ENCODE measurements at places on chromosomes 4 and X. TPM values are rescaled to one million over a fixed set of nuclear protein-coding genes. Genes with fewer than 3 reads are reported as not detected.

The DDIT4L gene
- 0.92 TPM for total RNA-seq

DNA sequence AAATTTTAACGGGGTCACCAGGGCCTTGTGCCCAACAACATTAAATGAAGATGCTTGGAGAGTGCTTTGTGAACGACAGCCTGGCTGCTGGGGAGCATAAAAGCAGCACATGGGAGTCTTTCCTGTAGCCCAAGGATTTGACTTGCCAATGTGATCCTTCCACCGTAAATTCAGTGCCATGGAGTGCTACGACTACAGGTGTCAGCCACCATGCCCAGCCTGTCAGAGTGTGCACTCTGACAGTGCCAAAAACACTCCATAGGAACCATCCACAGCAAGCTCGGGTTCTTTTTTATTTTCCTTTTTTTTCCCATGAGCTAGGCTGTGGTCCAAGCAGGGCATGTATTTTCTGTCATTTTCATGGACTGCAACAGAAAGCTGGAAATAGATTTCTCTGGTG is 156.9 kb downstream of the NLGN4X start:
- H3K27ac ChIP-seq, result no peak overlapping the region
- H3K4me3 ChIP-seq, result no peak overlapping the region

DNA sequence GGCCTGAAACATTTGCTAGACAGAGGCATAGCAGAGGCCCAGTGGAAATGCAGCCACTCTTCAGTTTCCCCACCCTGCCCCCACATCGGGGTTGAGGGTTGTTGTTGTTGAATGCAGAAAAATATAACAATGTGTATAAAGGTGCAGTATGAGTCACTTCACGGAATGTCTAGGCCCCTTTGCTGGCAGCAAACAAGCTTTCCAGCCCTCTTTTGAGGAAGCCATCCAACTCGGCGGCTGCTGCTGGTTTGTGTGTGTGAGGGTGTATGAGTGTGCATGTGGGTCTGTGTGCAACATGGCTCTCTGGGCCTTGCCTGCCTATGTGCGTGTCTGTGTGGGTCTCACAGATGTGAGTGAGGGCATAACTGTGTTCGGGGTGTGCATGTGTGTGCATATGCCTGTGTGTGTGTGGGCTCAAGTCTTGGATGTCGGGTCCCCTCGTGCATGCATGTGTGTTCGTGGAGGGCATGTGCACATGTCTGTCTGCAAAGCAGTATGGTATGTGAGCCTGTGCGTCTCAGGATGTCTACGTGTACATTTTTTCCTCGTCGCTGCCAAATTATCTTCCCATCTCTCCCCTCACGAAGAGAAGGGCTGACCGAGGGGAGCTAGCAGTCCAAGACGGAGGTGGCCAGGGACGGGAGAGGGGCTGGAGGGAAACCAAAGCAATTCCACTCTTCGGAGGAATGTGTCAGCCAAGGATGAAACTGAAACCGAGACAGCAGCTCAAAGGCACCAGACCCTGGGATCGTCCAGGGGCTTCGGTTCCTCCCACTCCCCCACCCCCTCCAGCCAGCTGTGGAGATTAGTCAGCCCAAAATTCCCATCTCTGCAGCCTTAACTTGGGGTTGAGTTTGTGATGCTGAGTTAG is 8.4 kb upstream of the ELF4 start:
- no peak overlapping the region for H3K27ac ChIP-seq
- H3K4me1 ChIP-seq, result peaks cover 19% of the 10 kb centered on the region
- DNase-seq, result no peak
- no peaks in the 10 kb centered on the region for H3K27me3 ChIP-seq
- H3K36me3 ChIP-seq, result no peaks in the 10 kb centered on the region

The CRMP1 gene
- total RNA-seq, result 6.2 TPM

The FABP2 gene
- total RNA-seq, result not detected

- no peak overlapping the region for H3K4me3 ChIP-seq
- no peak for DNase-seq
- H3K27ac ChIP-seq, result no peak overlapping the region
- H3K4me1 ChIP-seq, result no peaks in the 10 kb centered on the region
These were observed 166.5 kb downstream of the DHRSX start for GRCh38 chrX:2334237-2334636.

The BRCC3 gene
- total RNA-seq, result 17.3 TPM

DNA sequence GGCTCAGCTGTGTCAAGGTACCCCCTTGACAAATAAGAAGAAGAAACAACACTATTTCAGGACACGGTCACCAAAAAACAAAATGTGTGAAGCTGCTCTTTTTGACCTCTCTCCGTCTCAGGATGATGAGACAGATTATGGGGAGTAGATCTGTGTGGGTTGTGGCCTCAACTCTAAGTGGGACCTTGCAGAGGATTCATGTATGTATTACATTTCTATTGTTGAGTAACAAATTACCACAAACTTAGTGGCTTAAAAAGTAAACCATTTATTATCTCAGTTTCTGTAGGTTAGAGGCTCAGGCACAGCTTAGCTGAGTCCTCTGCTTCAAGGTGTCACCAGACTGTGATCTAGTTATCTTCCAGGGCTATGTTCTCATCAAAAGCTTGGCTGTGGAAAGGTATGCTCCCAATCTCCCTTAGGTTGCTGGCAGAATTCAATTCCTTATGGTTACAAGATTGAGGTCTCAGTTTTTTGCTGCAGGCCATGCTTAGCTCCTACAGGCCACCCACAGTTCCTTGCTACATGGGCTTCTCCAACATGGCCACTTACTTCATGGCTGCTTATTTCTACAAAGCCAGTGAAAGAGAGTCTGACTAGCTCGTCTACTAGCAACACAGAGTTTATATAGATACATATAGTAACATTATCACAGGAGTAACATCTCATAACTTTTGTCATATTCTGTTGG is 28.1 kb downstream of the DGKK start:
- H3K4me1 ChIP-seq, result no peaks in the 10 kb centered on the region
- no peaks in the 10 kb centered on the region for H3K36me3 ChIP-seq
- no peak overlapping the region for H3K27ac ChIP-seq
- no peak overlapping the region for H3K4me3 ChIP-seq

DNA sequence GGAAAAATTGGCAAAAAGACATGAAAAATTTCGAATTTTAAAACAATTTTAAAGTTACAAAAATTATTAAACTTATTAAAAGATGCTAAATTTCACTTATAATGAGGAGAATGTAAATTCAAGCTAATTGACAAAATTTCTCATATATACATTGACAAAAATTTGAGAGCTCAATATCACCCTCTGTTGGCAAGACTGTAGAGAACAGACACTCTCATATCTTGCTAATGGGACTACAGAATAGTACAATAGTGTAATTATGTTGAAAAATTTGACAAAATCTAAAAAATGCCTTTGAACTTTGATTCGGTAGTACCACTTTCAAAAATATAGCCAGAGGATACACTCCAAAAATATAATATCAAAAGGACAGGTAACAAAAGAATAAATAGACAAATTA is 29.8 kb downstream of the DCAF8L2 start:
- DNase-seq, result no peak
- no peak overlapping the region for H3K27ac ChIP-seq
- H3K36me3 ChIP-seq, result no peaks in the 10 kb centered on the region
- H3K4me1 ChIP-seq, result no peaks in the 10 kb centered on the region
- no peaks in the 10 kb centered on the region for H3K27me3 ChIP-seq

DNA sequence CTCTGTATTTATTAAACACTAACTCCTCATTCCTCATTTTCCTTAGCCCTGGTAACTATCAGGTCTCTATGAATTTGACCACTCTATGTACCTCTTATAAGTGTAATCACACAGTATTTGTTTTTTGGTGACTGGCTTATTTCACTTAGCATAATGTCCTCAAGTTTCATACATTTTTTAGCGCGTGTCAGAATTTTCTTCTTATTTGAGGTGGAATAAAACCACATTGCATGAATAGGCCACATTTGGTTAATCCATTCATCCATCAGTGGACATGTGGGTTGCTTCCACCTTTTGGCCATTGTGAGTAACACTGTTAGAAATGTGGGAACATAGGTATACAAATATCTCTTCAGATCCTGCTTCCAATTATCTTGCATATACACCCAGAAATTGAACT is 341.2 kb upstream of the BOD1L1 start:
- no peaks in the 10 kb centered on the region for H3K36me3 ChIP-seq
- H3K27me3 ChIP-seq, result no peaks in the 10 kb centered on the region
- no peak overlapping the region for H3K27ac ChIP-seq
- no peaks in the 10 kb centered on the region for H3K4me1 ChIP-seq
- DNase-seq, result no peak
- no peak overlapping the region for H3K4me3 ChIP-seq

- no peaks in the 10 kb centered on the region for H3K27me3 ChIP-seq
- H3K4me3 ChIP-seq, result no peak overlapping the region
- H3K27ac ChIP-seq, result no peak overlapping the region
- no peak for DNase-seq
- no peaks in the 10 kb centered on the region for H3K4me1 ChIP-seq
These were observed 733.4 kb upstream of the INTU start for GRCh38 chr4:126899331-126899801.

DNA sequence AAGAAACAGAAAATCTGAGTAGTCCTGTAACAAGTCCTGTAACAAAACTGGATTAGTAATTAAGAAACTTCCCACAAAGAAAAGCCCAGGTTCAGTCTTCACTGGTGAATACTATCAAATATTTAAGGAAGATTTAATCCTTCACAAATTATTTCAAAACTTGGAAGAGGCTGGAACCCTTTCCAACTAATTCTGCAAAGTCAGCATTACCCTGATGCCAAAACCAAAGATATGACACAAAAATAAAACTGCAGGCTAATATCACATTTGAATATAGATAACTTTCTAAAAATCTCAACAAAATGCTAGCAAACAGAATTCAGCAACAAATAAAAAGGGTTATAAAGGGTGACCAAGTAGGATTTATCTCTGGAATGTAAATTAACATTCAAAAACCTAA is 80.5 kb downstream of the AR start:
- H3K4me3 ChIP-seq, result no peak overlapping the region
- no peaks in the 10 kb centered on the region for H3K36me3 ChIP-seq
- no peaks in the 10 kb centered on the region for H3K27me3 ChIP-seq
- no peak for DNase-seq
- no peaks in the 10 kb centered on the region for H3K4me1 ChIP-seq

GRCh38 chr4:124481123-124481522 is 231.4 kb downstream of the ANKRD50 start:
- H3K27me3 ChIP-seq, result no peaks in the 10 kb centered on the region
- H3K4me3 ChIP-seq, result no peak overlapping the region
- no peaks in the 10 kb centered on the region for H3K4me1 ChIP-seq

- H3K27ac ChIP-seq, result no peak overlapping the region
- H3K4me3 ChIP-seq, result no peak overlapping the region
- no peak for DNase-seq
- H3K27me3 ChIP-seq, result no peaks in the 10 kb centered on the region
- no peaks in the 10 kb centered on the region for H3K36me3 ChIP-seq
These were observed 56.3 kb upstream of the LCORL start for GRCh38 chr4:18077808-18078207.

DNA sequence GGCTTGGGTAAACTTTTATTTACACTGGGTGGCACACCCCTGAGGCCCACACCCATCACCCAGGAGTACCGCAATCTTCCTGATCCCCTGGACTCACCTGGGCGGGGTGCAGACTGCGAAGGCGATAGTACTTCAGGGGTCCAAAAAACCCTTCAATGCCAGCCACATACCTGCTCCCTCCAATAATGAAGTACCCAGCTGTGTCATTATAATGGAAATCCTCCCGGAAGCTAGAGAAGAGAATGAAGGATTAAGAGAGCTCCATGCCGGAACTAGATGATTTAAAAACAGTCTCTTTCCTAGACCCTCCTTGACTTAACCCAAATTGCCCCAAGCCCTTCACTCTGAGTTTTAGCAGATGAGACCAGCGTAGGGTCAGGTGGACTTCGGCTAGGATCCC is 40.9 kb downstream of the SEL1L3 start:
- no peaks in the 10 kb centered on the region for H3K27me3 ChIP-seq
- no peak for DNase-seq
- H3K36me3 ChIP-seq, result peaks cover 61% of the 10 kb centered on the region
- no peak overlapping the region for H3K27ac ChIP-seq
- no peak overlapping the region for H3K4me3 ChIP-seq
- H3K4me1 ChIP-seq, result no peaks in the 10 kb centered on the region

- H3K4me1 ChIP-seq, result no peaks in the 10 kb centered on the region
- DNase-seq, result no peak
- no peak overlapping the region for H3K4me3 ChIP-seq
- H3K36me3 ChIP-seq, result peaks cover 11% of the 10 kb centered on the region
- no peaks in the 10 kb centered on the region for H3K27me3 ChIP-seq
- no peak overlapping the region for H3K27ac ChIP-seq
These were observed 34.1 kb downstream of the ART3 start for GRCh38 chr4:76108467-76109181.

GRCh38 chr4:159937595-159937994 is 834.7 kb downstream of the RAPGEF2 start:
- no peaks in the 10 kb centered on the region for H3K4me1 ChIP-seq
- no peak overlapping the region for H3K27ac ChIP-seq
- no peak for DNase-seq
- H3K27me3 ChIP-seq, result no peaks in the 10 kb centered on the region
- H3K36me3 ChIP-seq, result no peaks in the 10 kb centered on the region
- no peak overlapping the region for H3K4me3 ChIP-seq

The SHROOM4 gene
- total RNA-seq, result 33.2 TPM

The UCP1 gene
- total RNA-seq, result not detected

The CYLC1 gene
- total RNA-seq, result not detected

- H3K4me3 ChIP-seq, result peak overlapping the region; percentile 71
- no peak for DNase-seq
- H3K36me3 ChIP-seq, result peaks cover 21% of the 10 kb centered on the region
- peak overlapping the region; percentile 87 for H3K27ac ChIP-seq
- no peaks in the 10 kb centered on the region for H3K27me3 ChIP-seq
These were observed 891 bp downstream of the TLR2 start for GRCh38 chr4:153684971-153685371.

The ZCCHC18 gene
- 0.24 TPM for total RNA-seq

The MAGEA9 gene
- not detected for total RNA-seq

DNA sequence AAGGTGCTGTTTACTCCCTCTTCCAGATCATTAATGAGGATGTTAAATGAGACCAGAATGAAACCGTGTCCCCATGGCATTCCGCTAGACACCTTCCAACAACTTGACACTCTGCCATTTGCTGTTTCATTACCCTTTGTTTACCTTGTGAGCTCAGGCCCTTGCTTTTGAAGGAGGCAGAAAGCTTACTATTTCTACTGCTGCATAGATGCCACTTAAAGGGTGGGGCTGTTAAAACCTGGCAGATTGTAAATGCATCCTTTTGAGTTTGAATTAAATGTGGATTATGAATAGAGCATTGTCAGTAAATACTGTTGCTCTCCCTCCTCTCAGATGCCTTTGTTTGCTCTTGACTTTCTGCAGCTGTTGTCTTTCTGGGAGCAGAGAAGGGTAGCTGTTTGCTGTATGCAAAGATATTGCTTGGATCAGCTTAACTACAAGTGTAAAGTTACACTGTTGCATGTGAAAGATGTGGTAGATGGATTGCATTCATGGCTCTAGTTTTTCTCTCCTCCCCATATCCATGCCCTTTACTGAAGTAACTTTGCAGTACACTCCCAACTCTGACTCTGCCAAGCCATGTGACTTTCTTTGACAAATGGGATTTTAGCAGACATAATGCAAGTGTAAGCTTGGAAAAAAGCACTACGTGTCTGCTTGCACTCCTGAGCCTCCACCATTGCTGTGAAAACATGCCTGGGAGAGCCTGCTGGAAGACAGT is 75.0 kb upstream of the DHX15 start:
- H3K27me3 ChIP-seq, result no peaks in the 10 kb centered on the region
- peaks cover 10% of the 10 kb centered on the region for H3K4me1 ChIP-seq
- no peak overlapping the region for H3K27ac ChIP-seq
- no peak for DNase-seq
- no peak overlapping the region for H3K4me3 ChIP-seq
- H3K36me3 ChIP-seq, result no peaks in the 10 kb centered on the region

The DNAAF6 gene
- 2.0 TPM for total RNA-seq

The ARSJ gene
- total RNA-seq, result 8.4 TPM

- no peaks in the 10 kb centered on the region for H3K27me3 ChIP-seq
- no peak for DNase-seq
- H3K27ac ChIP-seq, result no peak overlapping the region
These were observed 272.9 kb downstream of the KLHL13 start for GRCh38 chrX:117843749-117844148.
